NCI-H510A (cell line): ENCODE measurements at places on chromosomes 5 and 9.

DNA sequence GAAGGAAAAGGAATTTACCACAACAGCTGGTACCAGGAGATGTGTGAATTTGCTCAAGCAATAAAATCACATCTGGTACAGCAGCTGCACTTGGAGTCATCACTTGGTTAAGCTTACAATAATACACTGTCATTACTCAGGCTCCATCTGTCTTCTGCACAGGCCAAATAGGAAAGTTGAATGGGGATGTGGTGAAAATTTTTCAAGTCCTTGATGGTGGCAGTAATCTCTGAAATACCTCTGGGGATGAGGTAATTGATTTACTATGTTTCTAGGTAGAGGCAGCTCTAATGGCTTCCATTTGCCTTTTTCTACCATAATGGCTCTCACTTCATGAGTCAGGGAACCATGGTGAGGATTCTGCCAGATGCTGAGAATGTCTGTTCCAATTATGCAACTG, 206.8 kb upstream of the ATP10B start:
- DNase-seq: no peak

DNA sequence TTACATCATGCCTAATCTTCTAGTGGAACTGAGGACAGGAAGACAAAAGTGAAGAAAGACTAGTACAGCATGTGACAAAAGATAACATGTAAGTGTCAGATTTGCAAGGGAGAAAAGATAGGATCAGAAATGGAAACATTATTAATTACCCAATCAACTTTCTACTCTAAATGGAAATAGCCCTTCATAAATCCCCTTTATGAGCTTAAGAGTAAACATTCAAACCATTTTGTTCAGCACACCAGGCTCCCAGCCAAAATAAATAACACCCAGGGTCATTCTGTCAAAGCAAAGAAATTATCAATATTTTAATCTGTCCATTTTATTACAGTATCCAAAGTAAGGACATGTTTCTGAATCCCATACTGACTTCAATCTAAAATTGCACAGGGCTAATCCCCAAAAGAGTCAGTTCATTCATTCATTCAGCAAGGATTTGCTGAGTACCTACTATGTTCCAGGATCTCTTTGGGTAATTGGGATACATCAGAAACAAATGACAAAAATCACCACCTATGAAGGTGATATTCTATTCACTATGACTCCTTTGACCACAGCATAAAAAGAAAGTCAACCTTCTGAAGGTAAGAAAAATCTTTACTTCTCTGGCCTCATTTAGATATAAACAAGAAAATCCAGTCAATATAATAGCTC, 5.3 kb downstream of the PRELID2 start:
- DNase-seq: no peak

GRCh38 chr5:37717613-37718431, 122.0 kb downstream of the GDNF start:
- peak; percentile 93 for DNase-seq

- no peak for DNase-seq
Measured at GRCh38 chr9:124254261-124254682, 3.5 kb upstream of the NEK6 start.

DNA sequence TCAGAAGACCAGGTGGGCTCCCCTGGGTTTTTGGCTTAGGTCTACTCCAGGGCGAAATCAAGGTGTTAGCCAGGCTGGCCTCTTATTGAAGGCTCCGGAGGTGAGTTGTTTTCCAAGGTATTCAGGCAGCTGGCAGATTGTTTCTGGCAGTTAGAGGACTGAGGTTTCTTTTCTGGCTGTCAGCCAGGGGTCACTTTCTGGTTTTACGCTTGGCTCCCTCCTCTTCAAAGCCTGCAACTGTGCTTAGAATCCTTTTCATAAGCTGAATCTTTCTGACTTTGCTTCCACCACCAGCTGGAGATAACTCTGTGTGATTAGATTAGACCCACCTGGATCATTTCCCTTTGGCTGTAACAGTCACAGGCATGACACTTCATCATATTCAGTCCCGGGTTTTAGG, 24.6 kb downstream of the RFK start:
- DNase-seq: peak; percentile 79

GRCh38 chr9:16532272-16532671, 338.2 kb downstream of the BNC2 start:
- no peak for DNase-seq

DNA sequence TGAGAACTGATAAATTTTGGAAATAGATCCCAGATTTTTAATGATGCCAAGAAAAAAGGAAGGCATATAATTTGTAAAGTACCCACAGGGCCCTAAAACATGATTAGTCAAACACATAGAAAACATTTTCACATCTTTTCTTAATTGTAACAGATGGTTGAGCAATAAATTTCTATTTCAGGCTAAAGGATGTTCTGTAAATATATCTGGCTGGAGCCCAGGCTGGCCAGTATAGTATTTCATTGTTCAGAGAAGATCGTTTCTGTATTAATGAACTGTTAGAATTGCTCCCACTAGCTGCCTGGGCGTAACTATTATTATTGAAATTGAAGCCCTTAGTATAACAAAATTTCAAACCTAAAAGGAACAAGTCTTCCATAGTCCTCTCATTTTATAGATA, 105.3 kb upstream of the SMC2 start:
- no peak for DNase-seq

DNA sequence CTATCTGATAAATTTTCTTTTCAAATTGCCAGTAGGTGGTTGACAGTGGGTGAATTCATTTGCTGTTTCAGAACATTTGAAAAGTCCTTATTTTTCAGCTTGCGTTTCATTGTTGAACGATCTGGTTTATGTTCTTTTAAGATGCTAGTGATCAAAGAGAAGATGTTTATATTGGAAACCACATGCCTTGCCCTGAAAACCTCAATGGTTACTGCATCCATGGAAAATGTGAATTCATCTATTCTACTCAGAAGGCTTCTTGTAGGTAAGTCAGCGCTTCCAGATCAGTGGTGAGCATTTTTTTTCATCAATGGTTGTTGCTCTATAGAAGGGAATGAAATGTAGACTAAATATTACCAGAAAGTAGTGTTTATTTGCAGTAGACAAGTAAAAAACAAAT, 16.6 kb upstream of the CAVIN4 start:
- DNase-seq: no peak

- no peak for DNase-seq
Measured at GRCh38 chr9:101275769-101276250, 109.0 kb downstream of the BAAT start.

DNA sequence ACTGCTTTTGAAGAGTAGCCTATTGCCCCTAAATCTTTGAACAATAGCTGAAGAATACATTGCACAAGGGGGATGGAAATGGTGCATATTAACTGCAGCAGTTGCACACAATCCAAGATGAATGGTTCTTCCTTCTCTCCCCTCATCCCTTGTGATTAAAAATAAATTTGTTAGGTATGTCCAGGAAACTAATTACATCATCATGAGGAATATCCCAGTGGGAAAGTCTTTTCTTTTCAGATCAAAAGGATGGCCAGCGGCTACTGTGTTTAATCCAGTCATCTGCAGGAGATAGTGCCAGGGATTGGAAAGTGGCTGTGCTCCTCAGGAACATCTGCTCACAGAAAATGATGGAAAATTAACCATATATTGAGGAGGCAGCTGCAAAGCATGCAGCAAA, 508.4 kb upstream of the SEMA6A start:
- no peak for DNase-seq

DNA sequence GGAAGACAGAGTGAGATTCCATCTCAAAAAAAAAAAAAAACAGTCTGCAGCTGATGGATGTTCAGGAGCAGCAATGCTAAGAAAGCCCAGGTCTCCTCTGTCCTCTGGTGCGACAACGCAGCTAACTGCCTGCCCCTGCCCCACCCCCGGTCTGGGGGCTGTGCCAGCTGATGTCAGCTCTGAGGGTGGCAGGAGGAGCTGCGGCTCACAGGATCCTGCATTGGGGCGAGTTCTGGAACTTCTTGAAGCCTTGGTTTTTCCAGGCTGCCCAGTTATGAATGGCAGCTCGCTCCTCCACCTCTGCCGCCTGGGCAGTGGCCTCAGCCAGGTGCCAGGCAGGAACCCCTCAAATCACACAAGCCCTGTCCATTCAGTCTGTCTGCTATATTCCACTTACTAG, 113.5 kb downstream of the ROR2 start:
- DNase-seq: no peak

DNA sequence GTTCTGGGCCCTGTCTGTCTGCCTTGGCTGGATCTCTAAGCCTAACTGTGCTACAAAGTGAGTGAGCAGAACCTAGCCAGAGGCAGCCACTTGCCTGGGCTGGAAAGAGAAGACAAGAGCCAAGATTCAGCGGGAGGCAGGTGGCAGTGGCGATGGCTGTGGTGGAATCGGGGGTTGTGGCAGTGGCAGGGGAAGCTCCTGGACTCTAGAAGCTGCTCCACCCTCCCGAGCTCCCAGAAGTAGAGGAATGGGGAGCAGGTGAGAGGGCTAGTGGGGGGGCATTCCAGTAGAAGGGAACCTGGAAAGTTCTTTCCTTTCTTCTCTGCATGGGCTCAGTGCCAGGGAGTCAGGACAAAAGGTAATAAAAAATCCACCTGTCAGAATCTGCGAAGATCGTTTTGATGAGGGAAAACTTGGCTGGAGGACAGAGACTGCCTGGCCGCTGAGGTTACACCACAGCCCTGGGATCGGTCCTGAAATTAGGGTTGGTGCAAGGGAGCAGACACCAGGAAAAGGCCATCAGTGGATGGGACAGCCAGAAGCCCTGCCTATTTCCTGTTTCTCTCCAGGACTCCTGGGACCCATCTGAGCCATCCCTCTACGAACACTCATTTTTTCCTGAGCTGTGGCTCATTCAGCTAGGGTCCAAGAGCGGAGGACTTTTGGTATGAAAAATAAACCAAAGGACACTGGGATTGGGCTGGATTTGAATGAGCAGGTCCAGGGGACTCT, 1.6 kb downstream of the CRAT start:
- no peak for DNase-seq

DNA sequence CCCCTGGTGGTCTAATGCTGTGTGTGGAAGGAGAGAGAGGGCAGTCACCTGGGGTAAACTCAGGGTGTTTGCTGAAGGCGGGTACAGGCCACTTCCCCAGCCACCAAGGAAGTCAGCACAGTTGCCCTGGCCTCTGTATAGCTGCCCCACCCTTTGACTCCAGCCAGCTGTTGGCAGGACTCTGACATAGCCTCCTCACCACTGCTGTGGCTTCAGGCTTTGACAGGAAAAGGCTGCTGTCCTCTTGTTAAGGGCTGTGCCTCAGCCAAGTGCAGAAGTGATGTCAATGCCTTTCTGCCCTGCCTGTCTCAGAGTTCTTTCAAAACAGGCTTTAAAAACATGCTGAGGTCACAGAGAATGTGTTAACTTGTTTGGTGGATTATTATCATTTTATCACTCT, 487.2 kb upstream of the KLF4 start:
- no peak for DNase-seq

DNA sequence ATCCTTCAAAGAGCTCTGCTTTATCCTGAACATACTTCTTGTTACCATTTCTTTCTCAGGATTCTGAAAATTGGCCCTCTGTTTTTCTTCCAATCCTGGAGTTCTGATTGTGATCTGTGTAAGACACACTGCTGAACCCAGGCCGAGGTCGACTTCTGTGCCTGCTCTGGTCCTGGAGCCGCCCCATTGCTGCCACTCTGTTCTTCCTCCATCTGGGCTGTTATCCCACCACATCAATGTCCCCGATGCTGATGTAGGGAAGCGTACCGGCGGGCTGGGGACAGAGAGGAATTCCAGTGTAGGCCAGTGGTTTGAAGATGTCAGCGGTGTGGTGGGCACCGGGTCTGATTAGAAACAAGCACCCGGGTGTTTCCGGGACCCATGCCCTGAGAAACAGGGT, 102.5 kb downstream of the LIFR start:
- no peak for DNase-seq

DNA sequence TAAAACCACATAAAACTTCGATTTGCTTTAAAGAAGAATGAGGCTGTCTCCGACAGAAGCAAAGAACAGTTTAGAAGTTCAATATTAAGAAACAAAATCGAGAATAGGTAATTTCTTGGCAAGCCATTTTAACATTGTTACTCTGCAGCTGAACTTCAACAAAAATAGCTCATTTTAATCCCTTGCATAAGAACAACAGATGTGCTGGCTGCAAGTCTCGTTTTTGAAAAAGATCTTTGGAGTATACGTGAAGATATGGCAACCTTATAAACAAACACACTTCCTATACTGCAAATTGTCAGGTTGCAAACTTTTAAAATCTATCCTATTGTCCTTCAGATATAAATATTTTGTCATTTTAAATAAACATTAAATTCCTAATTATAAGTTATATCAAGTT, 71.5 kb downstream of the FBN2 start:
- DNase-seq: no peak

- no peak for DNase-seq
Measured at GRCh38 chr5:74396913-74397622, 243.5 kb downstream of the ENC1 start.
